ENCODE measurements at places on chromosomes 1 and 21. TPM values are rescaled to one million over a fixed set of nuclear protein-coding genes. Genes with fewer than 3 reads are reported as not detected.

- DNase-seq = no peak
- no peak overlapping the region for H3K27ac ChIP-seq
- H3K4me3 ChIP-seq = no peak overlapping the region
- peaks cover 11% of the 10 kb centered on the region for H3K36me3 ChIP-seq
Measured at GRCh38 chr1:109242387-109242786, 7.0 kb upstream of the CELSR2 start.

DNA sequence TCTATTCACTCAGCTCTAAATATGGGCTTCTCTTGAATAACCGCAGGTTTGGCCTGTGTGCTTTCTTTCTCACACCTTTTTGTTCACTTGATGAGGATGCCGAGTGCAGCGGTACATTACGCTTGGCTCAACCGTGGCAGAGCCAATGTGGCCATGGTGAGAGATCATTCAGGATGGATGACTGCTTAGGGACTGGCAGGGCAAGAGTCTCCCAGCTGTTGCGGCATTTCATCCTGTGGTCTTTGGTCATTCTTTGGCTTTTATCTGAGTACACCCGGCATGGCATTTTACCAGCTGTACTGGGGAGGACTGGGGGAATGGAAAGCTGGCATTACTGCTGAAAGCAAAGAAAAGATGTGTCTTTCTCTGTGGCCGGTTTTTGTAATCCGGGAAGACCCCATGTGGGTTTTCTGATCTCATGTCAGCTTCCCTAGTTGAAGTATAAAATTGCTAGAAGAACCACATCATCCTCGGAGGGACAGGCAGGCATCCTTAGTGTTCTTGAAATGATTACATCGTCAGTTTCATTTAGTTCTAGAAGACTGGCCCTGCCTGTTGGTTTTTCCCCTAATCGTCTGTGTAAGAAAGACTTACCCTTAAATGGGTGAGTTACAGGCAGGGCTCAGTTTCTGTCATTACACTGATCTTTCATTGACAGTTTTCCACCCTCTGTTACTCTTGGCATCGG, 15.1 kb downstream of the PCP4 start:
- H3K4me1 ChIP-seq = no peaks in the 10 kb centered on the region
- H3K27ac ChIP-seq = no peak overlapping the region
- DNase-seq = no peak
- no peaks in the 10 kb centered on the region for H3K27me3 ChIP-seq

GRCh38 chr1:185722098-185722497, 12.1 kb upstream of the HMCN1 start:
- no peak for DNase-seq
- no peaks in the 10 kb centered on the region for H3K4me1 ChIP-seq
- no peak overlapping the region for H3K27ac ChIP-seq
- no peak overlapping the region for H3K4me3 ChIP-seq
- no peaks in the 10 kb centered on the region for H3K36me3 ChIP-seq

Gene NBPF4
- not detected for polyA plus RNA-seq

DNA sequence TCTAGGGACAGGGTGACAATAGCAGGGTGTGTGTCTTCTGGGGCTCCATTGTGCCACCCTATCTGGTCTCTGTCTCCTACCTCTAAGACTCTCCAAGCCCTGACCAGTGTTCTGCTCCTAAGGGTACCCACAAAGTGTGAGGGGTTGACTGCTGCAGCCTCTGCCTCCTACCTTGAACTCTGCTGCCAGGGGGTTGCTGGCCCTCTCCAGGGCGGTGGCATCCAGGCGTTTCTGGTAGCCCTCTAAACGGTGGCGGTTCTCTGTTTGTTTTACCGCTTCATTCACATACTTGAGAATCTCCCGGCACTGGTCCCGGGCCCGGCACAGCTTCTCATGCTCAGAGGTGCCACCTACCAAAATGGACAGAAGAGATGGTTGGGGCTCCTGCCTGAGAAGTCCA, 24.4 kb downstream of the LRRC71 start:
- no peak overlapping the region for H3K4me3 ChIP-seq
- H3K27me3 ChIP-seq = no peaks in the 10 kb centered on the region
- H3K4me1 ChIP-seq = no peaks in the 10 kb centered on the region

GRCh38 chr1:37274486-37274885, 199.9 kb upstream of the ZC3H12A start:
- no peaks in the 10 kb centered on the region for H3K4me1 ChIP-seq
- H3K4me3 ChIP-seq = no peak overlapping the region
- DNase-seq = no peak
- H3K27ac ChIP-seq = no peak overlapping the region
- no peaks in the 10 kb centered on the region for H3K27me3 ChIP-seq
- no peaks in the 10 kb centered on the region for H3K36me3 ChIP-seq

Gene CXADR
- polyA plus RNA-seq = 5.2 TPM

Gene RHOU
- polyA plus RNA-seq = 4.7 TPM

Gene FMO5
- 12.3 TPM for polyA plus RNA-seq

Gene RXRG
- 0.39 TPM for polyA plus RNA-seq

- DNase-seq = no peak
- no peak overlapping the region for H3K27ac ChIP-seq
- no peaks in the 10 kb centered on the region for H3K27me3 ChIP-seq
- H3K4me3 ChIP-seq = no peak overlapping the region
Measured at GRCh38 chr1:156528875-156529425, 28.4 kb upstream of the MEF2D start.

DNA sequence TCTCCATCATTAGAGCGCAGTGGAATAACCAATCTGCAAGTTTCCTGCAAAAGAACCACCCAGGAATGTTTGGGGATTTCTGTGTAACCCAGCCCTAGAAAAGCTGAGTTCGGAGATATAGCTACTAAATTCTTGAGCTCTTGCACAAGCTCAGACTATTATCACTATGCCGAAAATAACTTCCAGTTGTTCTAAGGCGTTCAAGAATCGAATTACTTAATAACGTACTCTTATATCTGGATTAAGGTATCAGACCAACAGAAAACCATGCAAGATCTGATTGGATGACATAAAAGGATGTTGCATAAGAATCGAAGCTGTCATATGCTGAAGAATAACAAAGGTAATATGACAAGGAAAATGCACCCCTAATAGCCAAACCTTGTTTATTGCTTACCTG, 7.5 kb upstream of the LAMC2 start:
- H3K27me3 ChIP-seq = no peaks in the 10 kb centered on the region
- no peak for DNase-seq
- H3K36me3 ChIP-seq = no peaks in the 10 kb centered on the region
- no peak overlapping the region for H3K4me3 ChIP-seq
- no peak overlapping the region for H3K27ac ChIP-seq

Gene IGSF8
- polyA plus RNA-seq = 47.0 TPM

GRCh38 chr1:39081271-39082009, 55.3 kb downstream of the NDUFS5 start:
- H3K4me3 ChIP-seq = no peak overlapping the region
- no peak for DNase-seq
- no peaks in the 10 kb centered on the region for H3K4me1 ChIP-seq
- no peaks in the 10 kb centered on the region for H3K27me3 ChIP-seq
- no peaks in the 10 kb centered on the region for H3K36me3 ChIP-seq

- H3K4me1 ChIP-seq = no peaks in the 10 kb centered on the region
- no peaks in the 10 kb centered on the region for H3K27me3 ChIP-seq
- no peak overlapping the region for H3K27ac ChIP-seq
- no peaks in the 10 kb centered on the region for H3K36me3 ChIP-seq
Measured at GRCh38 chr1:243980471-243980870, 70.6 kb upstream of the ZBTB18 start.

All from kidney (tissue), 22 donors.